ENCODE measurements at places on chromosomes 1 and 21.
A peak's percentile ranks its signal among the peaks of the same experiment; 100 is the strongest.

DNA sequence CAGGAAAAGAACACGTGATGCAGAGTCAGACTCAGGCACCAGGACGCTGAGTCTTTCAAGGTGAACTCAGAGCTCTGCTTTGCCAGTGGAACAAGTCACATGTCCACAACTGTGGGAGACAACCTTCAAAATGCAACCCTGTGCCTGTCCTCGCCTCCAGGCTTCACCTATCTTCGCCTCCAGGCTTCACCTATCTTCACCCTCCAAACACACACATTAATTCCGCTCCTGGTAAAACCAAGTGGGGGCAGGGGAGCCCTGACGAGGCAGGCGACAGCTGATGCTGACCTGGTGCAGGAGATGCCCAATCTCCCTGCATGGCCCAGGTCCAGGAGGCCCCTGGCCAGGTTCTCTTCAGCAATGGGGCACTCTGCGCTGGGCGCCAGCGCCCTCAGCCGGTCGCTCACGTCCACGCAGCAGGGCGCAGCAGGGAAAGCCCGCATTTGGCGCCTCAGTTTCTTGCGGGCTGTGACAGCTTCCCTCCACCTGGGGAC lies 28.0 kb upstream of the LSS start:
- DNase-seq, result no peak

DNA sequence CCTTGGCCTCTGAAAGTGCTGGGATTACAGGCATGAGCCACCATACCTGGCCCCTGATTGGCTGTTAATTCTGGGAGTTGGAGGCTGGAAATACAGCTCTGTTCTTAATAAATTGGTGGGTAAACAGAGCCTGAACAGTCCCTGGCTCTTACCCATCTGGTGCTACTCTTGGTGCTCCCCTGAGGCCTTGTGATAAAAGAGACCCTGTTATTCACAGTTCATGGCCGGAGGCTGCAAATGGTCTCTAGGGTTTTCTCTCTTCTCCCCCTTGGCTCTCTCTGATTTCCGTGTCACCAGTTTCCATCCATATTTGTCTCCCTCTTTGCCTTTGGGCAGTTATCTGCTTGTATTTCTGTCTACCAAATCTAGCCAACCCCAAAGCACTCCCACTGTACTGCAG lies 17.2 kb downstream of the NFASC start:
- DNase-seq, result no peak

GRCh38 chr1:111275780-111276433 lies 14.7 kb upstream of the CHIA start:
- no peak for DNase-seq

- DNase-seq, result no peak
Observed at GRCh38 chr1:118884946-118885345, 103.2 kb downstream of the TBX15 start.

DNA sequence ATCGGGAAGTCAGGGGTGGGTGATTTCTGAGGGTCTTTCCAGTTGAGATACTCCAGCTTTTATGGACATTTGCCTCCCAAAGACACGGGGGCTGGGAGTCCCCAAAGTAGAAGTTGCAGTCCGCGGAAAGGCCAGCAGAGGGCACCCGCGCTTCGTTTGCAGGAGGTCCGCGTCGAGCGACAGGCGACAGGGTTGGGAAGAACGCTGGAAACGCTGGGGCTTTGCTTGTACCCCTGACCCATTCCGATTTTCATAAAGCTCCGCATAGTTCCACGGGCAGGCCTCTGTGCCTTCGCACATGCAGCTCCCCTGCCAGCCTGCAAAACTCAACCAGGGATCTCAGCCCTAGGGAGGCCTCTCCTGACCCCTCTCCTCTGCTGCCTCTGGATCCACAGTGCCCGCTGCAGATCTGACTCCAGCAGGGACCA lies 44.2 kb upstream of the LAPTM5 start:
- DNase-seq, result peak; percentile 78

DNA sequence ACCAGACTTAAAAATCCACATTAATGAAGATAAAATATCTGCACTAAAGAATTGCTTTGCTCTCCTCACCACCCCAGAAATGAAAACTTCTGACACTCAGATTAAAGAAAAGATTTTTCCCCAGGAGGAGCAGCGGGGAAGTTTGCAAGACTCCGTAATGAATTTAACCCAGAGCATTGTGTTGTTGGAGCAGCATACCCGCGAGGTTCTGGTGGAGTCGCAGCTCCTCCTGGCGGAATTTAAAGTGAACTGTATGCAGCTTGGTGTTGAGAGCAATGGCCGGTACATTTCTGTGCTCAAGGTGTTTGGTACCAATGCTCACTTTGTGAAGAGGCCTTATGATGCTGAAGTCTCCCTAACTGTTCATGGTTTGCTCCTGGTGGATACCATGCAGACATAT lies 46.4 kb downstream of the VPS13D start:
- no peak for DNase-seq

DNA sequence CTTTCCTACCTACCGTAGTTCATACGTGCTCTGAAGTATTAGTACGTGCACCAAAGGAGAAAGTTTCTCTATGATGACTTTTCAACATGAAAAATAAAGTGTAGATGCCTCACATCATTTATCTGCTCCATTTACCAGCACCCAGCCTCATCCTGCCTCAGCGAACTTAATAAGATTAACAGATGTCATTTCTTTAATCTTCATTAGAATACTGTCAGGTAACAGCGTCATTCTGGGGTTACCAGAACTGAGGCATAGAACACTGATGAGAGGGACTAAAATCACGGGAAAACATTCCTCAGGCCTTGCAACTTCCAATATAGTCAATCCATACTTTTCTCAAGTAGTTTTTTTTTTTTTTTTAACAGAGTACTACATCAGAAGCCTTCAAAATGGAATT lies 43.2 kb upstream of the DISC1 start:
- no peak for DNase-seq

- no peak for DNase-seq
Observed at GRCh38 chr1:115854005-115854404, 13.1 kb upstream of the NHLH2 start.
